ENCODE measurements at places on chromosomes 11 and 22.

DNA sequence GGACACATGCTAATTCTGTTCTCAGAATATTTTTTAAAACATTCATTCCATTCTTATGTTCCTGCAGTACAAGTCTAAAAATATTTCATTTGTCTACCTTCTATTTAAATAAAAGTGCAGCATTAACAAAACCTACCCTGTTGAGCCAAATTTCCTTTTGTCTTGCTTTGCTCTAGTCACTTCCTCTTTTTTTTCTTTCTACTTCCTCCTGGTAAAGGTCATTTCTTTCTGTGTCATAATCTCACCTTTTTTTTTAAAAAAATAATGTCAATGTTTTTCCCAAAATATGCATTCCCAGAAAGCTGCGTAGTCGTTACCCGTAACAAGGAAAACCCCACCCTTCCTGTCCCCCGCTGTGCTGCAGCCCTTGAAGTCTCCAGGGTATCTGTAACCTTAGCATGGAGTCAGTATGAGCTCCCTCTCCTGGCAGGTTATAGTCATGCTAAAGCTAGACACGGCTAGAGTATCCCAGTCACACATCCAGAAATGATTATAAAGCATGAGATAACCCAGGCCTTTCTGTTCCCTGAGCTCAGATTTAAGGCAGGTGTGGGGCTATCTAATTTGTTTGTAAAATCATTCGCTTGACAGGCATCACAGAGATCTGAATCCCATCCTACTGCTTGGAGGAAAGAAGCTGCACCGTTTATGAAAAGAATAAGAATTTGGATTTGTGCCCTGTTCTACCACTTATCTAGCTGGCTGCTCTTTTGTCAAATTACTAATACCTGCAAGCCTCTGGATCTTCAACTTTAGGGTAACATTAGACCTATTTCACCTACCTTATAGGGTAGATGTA is 51.1 kb upstream of the EED start:
- peak; percentile 85 for DNase-seq

GRCh38 chr11:6204706-6205105 is 651 bp upstream of the C11orf42 start:
- no peak for DNase-seq

GRCh38 chr11:93368022-93368421 is 37.5 kb downstream of the DEUP1 start:
- no peak for DNase-seq

- peak; percentile 42 for DNase-seq
Observed at GRCh38 chr11:12163181-12163941, 53.0 kb downstream of the MICAL2 start.

All from fibroblast of mammary gland (primary cell).